ENCODE measurements at places on chromosomes 2 and 18.

- DNase-seq: no peak
Measured at GRCh38 chr2:27241761-27242613, 20.9 kb downstream of the SLC30A3 start.

GRCh38 chr2:135840601-135841000 lies 3.6 kb upstream of the LCT start:
- DNase-seq: peak; percentile 69

DNA sequence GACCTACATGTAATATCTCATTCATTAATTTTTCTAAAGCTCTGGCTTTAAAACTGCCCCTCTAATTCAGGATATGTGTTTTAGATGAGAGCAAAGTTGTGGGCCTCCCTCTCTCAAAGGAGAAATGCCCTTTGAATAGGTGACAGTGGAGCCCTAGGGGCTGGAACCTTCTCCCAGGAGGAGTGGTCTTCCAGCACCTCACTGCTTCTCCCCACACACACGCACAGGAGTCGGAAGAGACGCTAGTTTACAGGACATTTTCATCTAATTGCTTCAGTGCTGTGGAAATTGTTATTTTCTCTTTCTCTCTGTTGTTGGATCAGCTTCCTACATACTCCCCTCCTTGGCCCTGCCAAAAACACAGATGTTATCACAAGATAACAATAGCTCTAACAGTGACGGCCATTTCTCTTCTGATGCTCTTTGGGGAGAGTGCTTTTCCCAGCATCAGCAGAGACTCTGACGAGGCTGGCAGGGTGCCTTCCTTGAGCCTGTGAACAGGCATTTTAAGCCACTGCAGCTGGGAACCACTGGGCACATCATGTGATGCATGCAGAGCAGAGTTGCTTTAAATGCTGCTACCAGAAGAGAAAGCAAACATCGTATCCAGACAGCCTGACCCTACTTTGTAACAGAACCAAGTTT lies 209.4 kb upstream of the SP5 start:
- no peak for DNase-seq

DNA sequence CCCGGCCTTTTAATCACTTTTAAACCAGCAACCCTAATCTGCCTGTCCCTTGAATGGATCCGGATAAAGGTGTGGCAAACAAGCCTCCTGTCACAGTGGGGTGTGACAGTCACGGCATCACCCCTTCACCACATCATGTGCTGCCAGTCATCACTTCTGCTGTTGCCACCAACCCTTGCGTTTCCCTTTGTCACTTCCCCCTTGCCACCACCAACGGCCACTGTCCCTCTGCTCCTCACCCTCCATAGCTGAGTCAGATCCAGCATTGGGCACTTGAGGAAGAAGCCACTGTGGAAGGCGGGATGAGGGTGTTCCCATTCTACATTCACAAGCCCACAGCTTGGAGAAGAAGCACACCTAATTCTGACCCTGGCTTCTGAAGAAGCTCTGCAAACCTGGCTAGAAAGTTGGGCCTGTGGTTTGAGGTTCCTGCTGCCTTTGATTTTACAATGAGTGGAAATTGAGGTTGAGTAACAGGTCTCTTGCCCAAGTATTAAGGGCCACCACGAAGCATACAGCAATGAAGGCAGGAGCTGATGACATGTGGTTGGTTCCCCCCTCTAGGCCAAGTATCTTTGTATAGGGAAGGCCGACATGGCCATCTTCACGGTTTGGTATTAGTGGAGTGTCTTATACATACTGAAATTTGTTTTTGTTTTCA lies 22.9 kb upstream of the DARS1 start:
- peak; percentile 94 for DNase-seq

DNA sequence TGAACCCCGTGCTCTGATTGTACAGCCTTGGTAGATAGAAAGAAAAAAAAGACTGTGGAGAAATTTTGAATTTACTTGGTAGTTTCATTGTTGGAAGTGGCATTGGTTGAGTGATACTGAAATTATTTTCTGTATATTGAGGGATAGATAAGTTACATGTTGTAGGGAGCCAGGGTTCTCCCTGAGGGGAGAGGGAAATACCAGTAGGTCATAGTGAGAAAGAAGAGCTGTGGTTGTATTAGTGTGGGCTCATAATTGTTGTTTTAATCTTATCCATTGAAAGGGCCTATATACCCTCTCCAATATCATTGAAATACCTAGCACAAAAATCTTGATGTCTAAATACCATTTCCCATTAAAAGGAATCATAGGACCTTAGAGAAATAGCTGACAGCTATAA lies 16.9 kb upstream of the RAB31 start:
- no peak for DNase-seq

- DNase-seq: peak; percentile 70
Measured at GRCh38 chr18:31555971-31556747, 35.5 kb upstream of the TTR start.

DNA sequence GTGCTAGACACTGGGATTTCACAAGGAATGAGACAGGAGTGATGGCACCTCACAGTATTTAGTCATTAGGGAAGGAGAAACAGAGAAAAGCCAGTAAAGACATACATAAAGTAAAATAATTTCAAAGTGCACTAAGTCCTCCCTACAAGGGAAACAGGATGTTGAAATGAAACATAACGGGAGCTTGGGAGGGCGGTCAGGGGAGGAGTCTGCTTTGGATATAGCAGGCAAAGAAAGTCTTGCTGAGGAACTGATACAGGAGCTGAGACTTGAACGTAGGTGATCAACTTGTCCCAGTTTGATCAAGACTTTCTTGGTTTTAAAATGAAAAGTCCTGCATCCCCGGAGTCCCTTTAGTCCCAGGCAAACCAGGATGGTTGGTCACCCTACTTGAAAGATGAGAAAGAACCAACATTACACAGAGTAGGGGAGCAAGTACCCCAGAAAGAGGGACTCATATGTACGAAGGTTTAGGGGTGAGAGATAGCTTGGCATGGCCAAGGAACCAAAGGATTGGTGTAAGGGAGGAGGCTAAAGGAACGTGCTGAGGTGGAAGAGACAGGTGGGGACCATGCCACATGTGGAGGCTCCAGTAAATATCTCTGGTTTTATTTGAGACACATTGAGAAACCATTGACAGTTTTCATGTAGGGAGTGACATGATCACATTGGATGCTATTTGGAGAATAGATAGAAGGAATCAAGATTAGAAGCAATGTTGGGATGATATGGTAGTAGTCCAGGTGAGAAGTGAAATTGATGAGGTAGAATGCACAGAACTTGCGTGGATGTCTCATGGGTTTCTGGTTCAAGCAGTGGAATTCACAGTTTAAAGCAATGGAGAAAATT lies 28.4 kb downstream of the FBXO48 start:
- peak; percentile 72 for DNase-seq

GRCh38 chr2:224038049-224038829 lies 847 bp downstream of the SERPINE2 start:
- DNase-seq: no peak

DNA sequence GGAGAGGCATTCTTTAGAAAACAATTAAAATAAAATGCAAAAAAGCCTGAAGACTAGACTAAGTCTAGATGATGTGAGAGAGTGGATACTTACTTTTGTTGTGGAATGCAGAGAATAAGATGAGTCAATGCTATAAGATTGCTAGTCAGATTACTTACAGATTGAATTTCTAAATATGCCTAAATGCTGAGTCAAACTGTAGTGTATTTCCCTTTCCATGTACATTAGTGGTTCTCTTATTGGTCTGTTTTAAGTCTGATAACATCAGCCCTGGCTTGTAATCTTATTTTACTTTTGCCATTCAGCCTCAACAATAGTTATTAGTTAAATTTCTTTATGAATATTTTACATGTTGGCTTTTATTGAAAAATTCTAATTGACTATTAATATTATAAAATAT lies 702.7 kb downstream of the SOCS6 start:
- no peak for DNase-seq

DNA sequence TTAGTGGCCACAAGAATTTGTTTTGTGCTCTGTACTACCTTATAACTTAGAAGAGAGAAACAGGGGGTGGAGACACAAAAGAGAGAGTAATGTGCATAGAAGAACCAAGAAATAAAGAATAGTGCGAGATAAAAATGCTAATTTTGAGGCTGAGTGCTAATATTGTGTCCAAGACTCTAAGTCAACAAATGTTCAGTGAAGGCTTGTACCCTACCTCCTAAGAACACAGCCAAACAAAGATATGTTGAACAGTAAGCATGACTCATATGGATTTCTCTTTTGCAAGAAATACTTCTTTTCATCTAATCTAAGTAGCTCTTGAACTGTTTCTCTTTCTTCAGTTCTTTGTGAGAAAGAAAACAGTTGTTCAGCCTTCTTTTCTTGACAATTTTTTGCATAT lies 45.2 kb downstream of the GAREM1 start:
- DNase-seq: no peak

DNA sequence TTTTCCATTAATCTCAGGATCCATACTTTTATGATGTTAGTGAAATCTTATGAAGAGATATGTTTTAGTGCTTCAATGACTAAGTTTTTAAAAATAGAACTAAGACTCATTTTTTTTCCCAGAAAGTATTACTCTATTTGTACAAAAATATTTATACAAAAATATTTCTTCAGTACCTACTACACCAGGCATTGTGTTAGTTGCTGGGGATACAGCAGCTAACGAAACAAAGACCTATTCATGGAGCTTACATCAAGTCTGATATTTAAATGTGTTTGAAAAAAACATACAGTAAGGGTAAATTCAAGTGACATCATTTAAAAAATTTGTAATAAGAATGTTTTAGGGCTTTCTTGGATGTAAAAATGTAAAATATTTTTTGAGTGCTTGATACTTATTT lies 11.6 kb downstream of the VAPA start:
- no peak for DNase-seq

- peak; percentile 89 for DNase-seq
Measured at GRCh38 chr2:31219131-31219969, 2.0 kb upstream of the CAPN14 start.

DNA sequence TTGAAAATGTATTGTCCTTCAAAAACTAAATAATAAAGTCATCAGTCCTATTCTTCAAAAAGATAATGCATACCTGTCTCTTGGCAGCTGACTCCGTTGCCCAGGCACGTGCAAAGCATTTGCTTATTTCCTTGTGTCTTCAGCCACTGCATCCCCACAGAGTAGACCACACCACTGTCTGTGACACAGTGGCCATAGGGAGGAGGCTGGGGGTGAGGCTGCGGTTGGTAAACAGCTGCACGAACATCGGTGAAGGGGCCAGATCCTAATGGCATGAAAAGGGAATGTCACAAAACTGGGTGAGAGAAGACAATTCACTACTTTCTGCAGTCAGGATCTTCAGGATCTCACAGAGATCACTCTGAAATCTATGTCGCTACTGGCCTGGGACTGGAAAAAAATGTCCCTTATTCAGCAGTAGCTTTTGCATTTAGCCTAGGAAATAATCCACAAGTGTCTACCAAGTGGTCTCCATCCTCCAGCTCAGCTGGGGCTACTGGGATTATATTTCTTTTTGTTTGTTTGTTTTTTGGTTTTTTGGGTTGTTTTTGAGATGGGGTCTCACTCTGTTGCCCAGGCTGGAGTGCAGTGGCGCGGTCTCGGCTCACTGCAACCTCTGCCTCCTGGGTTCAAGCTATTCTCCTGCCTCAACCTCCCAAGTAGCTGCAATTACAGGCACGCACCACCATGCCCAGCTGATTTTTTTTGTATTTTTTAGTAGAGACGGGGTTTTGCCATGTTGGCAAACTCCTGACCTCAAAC lies 10.7 kb downstream of the FN1 start:
- no peak for DNase-seq

- DNase-seq: no peak
Measured at GRCh38 chr2:190378880-190379237, 29.3 kb upstream of the MFSD6 start.

DNA sequence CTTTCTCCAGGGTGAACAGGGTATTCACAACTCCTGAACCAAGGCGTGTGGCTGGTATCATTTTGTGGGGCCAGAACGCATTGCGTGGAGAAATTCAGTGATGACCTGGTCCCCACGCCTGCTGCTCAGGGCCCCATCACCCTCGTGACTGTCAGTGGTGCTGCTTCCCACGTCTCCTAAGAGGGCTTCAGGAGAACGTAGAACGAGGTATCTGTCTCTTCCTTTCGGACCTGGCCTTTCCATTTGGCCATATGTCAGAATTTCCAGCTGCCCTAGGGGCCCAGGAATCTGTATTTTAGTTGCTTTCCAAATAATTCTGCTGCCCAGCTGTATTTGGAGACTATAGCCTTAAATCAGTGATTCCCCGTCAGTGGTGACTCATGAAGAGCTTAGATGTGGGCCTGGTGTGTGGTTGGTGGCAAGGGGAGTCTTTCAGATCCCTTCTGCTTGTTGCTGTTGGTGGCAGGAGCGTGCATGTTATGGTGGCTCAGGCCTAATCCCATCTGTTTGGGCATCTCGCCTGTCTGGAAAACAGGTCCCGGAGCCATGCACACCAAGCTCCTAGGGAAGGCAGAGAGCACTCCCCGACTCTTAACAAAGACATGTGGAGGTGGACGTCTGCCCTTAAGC lies 56.4 kb downstream of the NPAS2 start:
- DNase-seq: no peak

GRCh38 chr2:72211350-72211749 lies 63.7 kb upstream of the CYP26B1 start:
- DNase-seq: no peak

DNA sequence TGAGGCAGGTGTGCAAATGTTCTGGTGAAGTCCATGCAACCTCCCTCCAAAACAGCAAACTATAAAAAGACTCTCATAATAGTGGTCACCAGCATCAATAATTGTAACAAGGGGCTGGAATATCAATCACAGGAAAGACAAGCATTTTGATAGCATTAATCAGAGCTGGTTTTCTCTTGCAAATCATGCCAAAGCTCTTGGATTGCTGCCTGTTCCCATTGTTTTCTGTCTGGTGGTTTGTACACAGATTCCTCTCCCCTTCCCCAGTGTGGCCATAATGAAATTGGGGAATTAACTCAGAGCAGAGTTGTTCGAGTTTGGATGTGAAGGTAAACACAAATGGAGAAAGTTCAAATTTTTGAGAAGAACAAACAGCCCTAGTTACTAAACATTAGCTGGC lies 134.2 kb downstream of the CDCA7 start:
- no peak for DNase-seq

DNA sequence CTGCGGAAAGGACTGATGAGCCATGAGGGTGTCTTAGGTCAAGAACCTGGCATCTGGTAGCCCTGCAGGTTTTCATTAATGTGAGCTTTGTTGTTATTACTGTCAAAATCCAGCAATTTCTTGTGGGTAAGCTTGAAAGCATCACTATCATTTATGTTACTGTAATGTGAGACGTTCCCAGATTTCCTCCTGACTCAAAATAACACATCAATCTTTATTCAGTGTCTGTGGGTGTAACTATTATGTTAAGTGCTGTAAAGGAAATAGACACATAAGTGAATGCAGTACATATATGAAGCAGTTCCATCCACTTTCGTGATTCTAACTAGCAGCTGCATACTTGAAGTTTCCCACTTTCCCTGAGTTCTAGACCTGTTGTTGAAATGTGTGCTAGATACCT lies 89.8 kb downstream of the FHOD3 start:
- DNase-seq: no peak

DNA sequence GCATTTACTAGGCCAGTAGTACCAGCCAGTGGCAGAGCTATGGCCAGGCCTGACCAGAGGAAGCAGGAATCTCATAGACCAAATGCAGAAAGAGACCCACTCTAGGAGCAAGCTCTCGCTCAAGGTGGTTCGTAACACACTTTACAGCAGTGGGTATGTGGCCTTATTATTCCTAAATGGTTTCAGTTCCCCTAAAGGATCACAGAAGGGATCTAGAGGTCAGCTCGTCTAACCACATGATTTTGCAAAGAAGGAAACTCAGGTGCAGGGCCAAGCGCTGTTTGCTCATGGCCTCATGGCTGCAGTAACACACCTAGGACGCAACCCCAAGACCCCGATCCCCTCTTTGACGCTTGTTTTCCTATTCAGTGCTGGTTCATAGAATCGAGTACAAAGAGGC lies 65.5 kb upstream of the ATG16L1 start:
- peak; percentile 39 for DNase-seq
